ENCODE measurements at places on chromosomes 3 and 15.

DNA sequence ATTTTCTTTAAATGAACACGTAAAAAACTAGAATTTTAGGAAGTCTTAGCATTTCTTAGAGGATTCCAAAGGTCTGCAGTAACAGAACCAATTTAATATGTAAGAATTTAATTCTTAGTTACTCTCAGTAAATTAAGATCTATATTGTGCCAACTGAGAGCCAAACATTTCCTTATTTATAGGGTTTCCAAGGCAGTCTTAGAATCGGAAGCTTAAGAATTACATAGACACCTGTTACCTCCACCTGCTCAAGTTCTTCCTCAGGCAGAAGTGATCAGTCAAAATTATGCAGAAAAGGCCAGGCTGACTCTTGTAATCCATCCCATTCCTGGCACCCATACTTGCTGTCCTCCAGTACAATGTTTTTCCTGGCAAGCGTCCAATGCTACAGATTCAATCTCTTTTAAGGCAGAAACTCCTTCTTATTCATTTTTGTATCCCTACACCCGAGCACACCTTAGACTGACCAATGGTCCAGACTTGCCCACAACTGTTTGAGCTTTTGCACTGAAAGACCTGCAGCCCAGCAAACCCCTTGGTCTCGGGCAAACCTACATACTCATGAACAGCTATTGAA lies 64.3 kb downstream of the NCEH1 start:
- no peak for DNase-seq

DNA sequence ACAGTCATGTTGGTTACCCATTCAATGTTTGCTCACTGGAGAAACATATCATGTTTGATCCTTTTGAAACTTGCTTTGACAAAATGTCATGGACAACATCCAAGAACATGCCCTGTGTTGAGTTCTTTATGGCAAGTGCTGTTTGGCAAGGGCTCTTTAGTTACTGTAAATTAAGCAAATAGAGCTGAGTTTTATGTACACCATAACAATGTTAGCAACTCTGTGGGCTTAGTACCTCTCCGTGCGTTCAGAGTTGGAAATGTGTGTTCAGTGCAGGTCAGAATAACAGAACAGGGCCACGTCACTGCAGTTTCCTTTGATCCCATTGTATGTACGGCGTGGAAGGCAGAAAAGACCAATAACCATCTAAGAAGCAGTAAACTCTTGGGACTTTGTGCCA lies 132.5 kb downstream of the MYRIP start:
- no peak for DNase-seq

- DNase-seq = peak; percentile 20
Measured at GRCh38 chr3:18237251-18238005, 187.7 kb downstream of the SATB1 start.

- DNase-seq = peak; percentile 9
Measured at GRCh38 chr15:37375519-37375918, 275.2 kb upstream of the MEIS2 start.

GRCh38 chr3:125043599-125044151 lies 12.1 kb downstream of the HEG1 start:
- no peak for DNase-seq

DNA sequence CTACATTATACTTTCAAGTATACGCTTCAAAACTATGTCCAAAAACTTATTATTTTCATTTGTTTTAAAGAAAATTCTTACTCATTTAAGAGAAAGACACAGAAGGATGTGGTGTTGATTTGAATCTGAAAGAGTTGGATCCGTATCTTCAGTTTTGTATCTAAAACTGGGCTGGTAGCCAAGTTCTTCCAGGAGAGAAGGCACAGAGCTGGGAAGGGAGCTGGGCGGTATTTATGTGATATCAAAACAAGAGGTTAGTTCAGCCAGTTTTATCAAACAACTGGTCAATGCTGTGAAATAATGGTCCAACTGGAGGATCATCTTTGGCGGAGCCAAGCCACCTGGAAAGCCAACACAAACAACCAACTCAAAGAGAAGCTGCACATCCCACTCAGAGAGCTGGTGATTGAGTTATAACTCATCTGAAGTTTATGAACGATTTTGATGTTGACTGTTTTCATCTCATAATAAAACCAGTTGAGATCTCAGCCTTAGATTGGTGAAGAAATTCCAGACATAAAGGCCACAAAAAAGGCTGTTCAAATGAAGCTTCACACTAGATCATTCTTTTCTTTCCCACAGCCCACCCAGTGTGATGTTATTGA lies 489.6 kb upstream of the RASGRP1 start:
- DNase-seq = no peak

- no peak for DNase-seq
Measured at GRCh38 chr3:57557085-57557537, 1.0 kb downstream of the PDE12 start.

DNA sequence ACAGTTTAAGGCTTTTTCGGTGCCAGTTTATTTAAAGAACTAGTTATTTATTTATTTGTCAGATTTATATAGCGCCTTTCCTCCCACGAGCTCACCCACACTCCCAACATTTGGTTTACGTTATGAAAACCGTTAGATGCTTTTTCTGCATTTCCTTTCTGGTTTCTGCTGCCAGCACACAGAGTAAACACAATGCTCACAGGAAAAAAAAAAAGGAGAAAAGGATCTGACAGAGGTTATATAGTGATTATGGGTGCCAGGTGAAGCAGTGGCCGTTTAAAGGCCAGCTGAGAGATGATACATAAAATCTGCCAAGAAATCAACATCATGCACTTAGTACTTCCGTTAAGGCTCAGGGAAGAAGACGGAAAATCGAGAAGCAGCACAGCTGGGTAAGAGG lies 37.9 kb downstream of the ETV5 start:
- DNase-seq = no peak

DNA sequence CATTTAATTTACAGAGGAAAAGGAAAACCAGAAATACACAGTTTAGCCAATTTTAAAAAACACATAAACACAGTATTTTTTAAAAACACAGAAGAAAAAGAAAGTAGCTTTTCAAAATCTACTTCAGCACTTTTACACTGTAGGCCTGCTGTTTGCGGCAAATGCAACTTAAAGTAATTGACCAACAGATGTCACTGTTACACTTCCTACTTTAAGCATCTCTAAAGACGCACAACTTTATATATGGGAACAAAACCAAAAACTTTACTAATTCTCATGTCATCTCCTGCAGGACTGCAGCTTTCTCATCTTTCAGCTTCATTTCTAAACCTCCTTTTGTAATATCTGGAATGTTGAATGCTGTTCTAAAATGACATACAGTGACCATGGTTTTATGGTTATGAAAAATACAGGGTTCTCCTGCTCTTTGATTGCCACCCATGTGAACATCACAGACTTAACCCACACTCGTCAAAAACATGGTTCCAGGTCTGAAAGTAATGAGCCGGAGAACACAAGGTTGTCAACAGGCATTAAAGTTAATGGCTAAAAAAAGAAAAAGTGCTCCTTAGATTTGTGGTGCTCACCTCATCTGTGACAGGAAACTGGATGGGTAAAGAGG lies 107.9 kb downstream of the FMN1 start:
- no peak for DNase-seq

DNA sequence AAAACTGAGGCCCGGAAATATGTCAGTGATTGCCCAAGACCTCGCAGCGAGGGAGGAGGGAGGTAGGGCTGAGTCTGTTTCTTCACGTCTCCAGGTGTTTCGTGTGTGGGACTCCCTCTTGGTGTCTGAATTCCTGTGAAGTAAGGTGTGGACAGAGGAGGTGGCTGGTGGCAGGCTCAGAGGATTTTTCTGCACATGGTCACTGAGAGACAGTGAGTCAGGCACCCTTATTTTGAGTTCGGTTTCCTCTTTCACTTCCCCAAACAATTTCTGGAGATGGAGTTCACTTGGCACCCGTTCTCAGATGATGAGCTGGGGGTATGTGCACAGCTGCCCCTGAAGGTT lies 46.3 kb upstream of the VPS8 start:
- DNase-seq = no peak

DNA sequence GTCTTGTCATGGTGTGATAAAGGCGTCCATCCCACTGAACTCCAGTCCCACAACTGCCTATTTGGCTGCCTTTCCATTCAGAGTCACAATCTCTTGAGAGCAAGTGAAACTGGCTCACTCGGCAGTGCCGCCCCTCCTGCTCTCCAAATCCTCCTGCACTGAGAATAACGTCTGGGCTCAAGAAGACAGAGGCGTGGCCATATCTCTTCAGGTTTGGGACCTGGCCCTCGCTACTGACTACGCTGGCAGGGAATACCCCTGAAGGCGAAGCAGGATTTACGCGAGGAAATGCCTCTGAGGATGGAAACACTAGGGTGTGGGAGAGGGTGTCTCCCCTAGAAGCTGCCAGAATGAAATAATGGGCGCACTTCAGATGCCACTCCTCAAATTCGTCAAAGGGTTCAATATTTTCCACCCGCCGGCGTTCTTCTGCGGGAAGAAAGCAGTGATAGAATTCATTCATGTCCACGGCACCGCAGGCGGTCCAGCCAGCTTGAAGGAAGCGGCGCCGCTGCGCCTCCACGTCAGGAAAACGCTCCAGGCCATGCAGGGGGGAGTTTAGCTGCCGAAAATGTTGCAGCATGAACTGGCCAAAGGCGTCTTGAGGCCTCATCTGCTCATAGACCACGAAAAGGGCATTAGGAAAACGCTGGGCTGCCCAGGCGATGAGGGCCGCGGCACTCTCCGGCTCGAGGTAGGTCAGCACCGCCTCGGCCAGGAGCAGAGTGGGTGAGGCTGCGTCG lies 985 bp downstream of the LCMT2 start:
- DNase-seq = no peak

DNA sequence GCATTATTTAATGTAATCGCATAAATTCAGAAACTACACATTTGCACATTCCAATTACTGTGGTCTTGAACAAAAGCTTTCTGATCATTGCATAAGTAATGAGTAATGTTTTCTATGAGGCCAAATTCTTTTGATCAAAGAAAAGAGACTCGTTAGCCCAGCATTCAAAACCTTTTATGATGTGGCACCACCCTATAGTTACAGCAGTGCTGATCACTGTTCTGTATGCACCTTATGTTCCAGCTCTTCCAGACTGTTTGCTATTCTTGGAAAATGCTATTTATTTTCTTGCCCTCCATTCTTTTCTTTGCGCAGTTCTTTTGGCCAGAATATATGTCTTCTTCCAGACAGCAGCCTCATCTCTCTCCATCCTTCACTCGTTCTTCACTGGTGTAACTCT lies 42.3 kb downstream of the MAP3K13 start:
- no peak for DNase-seq

DNA sequence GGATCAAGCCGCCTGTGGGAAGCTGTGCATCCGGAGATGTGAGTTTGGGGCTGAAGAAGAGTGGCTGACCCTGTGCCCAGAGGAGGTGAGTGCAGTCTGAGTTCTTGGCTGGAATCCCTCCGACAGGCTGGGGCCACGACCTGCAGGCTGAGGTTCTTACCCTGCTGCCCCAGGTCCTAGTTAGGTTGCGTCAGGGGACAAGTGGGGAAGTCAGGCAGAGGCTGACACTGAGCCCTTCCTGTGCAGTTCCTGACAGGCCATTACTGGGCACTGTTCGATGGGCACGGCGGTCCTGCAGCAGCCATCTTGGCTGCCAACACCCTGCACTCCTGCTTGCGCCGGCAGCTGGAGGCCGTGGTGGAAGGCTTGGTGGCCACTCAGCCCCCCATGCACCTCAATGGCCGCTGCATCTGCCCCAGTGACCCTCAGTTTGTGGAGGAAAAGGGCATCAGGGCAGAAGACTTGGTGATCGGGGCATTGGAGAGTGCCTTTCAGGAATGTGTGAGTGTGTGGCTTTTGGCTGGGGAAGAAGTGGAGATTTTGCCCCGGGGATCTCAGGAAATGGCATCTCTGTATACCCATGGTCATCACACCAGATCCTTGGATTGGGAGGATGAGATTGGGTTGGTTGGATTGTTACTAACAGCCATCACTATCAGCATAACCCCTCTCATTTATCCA lies 1.3 kb downstream of the PPM1M start:
- no peak for DNase-seq

DNA sequence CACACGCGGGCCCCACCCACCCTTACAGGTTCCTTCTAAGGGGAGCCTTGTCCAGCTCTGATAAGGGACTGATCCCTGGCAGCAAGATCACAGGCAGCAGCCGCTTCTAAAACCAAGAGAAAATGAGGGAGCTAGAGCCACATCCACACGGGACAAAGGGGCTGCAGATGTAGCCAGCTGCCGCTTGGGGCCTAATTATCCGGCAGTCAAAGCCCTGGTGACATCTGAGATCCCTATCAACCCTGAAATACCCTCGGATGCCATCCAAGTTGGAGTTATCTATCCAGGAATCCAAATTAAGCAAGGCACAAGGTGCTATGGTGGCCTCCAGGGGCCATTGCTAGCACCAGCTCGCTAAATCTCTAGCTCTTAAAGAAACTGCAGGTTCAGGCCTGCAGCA lies 248.3 kb downstream of the VPS13C start:
- no peak for DNase-seq

DNA sequence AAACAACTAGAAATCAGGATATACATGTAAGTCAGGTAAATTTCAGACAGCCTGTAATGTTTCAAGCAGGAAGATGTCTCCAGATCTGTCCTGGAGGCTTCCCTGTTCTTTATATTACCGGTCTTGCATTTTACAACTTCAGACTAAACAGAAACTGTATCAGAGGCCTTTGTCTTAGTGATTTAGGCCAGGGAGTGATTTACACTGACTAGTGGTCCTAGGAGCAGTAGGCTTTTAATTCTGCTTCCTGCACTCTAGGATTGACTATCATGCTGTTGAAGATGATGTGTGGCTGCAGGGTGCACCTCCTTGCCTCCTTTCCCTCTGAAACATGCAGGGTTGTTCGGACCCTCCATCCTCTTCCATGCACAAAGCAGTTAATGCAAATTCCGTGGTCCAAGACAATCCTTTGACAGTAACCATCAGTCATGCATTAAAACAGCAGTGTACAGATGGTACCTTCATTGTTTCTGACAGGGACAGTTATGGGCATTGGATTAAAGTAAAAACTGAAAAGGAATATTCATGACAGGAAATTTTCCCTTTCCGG lies 27.6 kb downstream of the CHRNA7 start:
- DNase-seq = no peak

- DNase-seq = no peak
Measured at GRCh38 chr15:74799856-74800558, 12.6 kb upstream of the LMAN1L start.

DNA sequence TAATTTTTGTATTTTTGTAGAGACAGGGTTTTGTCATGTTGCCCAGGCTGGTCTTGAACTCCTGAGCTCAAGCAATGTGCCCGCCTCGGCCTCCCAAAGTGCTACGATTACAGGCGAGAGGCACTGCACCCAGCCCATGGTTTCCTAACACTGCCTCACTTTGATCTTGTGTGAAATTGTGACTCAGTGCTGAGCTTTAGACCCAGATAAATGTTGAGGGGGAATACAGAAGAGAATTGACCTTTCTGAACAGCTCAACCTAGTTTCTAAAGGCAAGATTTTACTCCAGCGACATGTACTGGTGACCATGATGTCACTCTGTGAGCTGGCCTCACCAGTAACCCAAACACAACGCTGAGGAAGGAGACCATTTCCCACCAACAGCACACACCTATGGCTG lies 73.5 kb downstream of the ATP1B3 start:
- no peak for DNase-seq

GRCh38 chr3:186953011-186953487 lies 22.7 kb downstream of the ST6GAL1 start:
- DNase-seq = no peak

- DNase-seq = no peak
Measured at GRCh38 chr3:172625404-172625803, 85.5 kb downstream of the NCEH1 start.

GRCh38 chr3:9064251-9064650 lies 101.0 kb upstream of the RAD18 start:
- no peak for DNase-seq

All from fibroblast of skin of left quadriceps (primary cell).